Glutamatergic neuron (in vitro differentiated cells): ENCODE measurements at places on chromosomes 12 and 14. TPM values are rescaled to one million over a fixed set of nuclear protein-coding genes. Genes with fewer than 3 reads are reported as not detected.

PTGER2 gene
- total RNA-seq: not detected

CFAP54 gene
- total RNA-seq: 0.15 TPM

ASCL1 gene
- total RNA-seq: not detected

GPR65 gene
- not detected for total RNA-seq

DEPDC4 gene
- 2.0 TPM for total RNA-seq

RPGRIP1 gene
- total RNA-seq: not detected

MYF5 gene
- total RNA-seq: not detected
